Testis (tissue), 5 donors: ENCODE measurements at places on chromosomes 3 and 15.

DNA sequence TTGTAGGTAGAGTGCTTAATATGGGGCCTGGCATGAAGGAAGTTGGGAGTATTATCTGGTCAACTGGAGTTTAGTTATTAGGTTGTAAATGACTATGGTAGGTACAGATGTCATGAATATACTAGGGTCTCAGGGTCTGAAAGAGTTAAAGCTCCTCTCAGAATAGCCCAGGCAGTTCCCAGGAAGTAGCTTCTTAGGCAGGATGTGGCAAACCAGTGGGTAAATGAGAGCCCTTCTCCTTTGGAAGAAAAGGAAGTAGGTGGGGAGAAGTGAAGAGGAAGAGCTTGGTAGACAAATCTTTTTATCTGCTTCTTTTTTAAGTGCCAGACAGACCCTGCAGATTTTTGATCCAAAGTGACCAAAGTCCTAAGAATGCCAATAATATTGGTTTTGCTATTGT is 24.5 kb downstream of the MAP2K1 start:
- no peak for DNase-seq
- H3K27ac ChIP-seq = no peak overlapping the region
- no peaks in the 10 kb centered on the region for H3K36me3 ChIP-seq
- H3K27me3 ChIP-seq = no peaks in the 10 kb centered on the region
- peaks cover 8% of the 10 kb centered on the region for H3K4me1 ChIP-seq
- no peak overlapping the region for H3K4me3 ChIP-seq

DNA sequence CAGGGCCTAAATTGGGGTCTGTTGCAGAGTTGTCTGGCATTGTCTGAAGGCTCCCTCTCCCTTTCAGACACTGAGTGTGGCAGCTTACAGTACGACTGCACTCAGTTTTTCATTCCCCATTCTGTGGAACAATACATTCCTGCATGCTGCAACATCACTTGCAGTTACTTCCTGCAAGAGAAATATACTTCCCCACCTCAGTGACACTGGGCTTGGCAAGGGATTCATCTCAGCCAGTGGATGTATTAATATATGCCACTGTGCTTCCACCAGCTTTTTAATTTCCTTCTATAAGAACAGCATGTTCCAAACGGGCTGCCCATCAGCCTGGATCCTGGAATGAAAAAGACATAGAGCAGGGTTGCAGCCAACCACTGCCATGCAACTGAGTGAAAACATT is 23.1 kb downstream of the B3GALNT1 start:
- H3K36me3 ChIP-seq = no peaks in the 10 kb centered on the region
- no peak for DNase-seq
- no peaks in the 10 kb centered on the region for H3K27me3 ChIP-seq
- H3K4me3 ChIP-seq = no peak overlapping the region
- H3K27ac ChIP-seq = no peak overlapping the region
- no peaks in the 10 kb centered on the region for H3K4me1 ChIP-seq

GRCh38 chr3:37309921-37310665 is 135.7 kb upstream of the LRRFIP2 start:
- H3K4me1 ChIP-seq = no peaks in the 10 kb centered on the region
- H3K4me3 ChIP-seq = no peak overlapping the region
- no peak overlapping the region for H3K27ac ChIP-seq
- H3K27me3 ChIP-seq = no peaks in the 10 kb centered on the region

DNA sequence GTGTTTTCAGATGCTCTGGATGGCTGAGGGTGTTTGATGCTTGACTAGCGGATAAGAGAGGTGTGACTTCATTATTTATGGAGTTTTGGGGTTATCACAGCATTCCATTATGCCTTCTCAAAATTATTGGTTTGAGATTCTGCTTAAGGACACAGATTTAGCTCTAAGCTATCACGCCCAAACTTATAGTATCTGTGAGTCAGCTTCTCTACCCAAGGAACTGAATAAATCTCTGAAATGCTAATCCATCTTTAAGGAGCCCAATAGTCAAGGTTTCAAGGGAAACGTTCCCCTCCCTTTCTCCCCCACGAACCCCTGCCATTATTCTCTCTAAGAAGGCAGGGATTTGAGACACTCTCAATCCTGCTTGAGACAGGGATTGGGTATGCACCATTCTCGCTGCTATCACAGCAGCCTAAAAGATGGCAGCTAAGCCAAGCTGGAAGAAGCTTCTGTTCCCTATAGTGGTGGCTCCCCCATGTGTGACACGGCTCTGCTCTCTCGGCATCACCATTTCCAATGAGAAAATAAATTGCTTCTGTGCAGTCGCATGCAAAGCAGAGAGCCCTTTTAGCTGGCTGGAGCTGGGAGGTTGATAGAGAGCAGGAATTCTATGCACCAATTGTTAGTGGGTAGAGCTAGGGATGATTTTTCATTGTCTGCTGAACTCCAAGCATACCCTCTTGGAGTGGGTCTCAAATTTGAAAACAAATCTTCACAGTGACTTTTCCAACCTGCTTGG is 151.1 kb downstream of the IL20RB start:
- no peak overlapping the region for H3K4me3 ChIP-seq
- no peak overlapping the region for H3K27ac ChIP-seq
- no peaks in the 10 kb centered on the region for H3K27me3 ChIP-seq
- no peaks in the 10 kb centered on the region for H3K36me3 ChIP-seq
- no peak for DNase-seq
- no peaks in the 10 kb centered on the region for H3K4me1 ChIP-seq

DNA sequence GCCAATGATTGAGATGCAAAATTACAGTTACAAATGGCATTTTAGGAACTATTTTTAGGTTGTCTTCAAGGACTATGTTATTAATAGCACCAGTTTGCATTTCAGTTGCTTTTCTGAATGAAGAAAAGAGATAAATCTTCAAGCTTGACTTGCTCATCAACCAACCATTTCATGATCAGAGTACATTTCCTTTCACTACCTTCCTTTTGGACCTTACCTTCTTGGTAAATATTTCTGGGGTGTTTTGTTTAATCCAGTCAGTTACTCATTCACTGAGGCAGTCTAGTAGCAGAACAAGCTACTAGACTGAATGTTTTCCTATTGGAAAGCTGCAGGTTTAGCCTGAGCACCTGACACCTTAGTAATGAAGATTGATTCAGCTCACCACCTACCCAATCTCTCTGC is 8.2 kb downstream of the SLC27A2 start:
- H3K4me1 ChIP-seq = no peaks in the 10 kb centered on the region
- H3K4me3 ChIP-seq = no peak overlapping the region
- DNase-seq = no peak
- H3K36me3 ChIP-seq = no peaks in the 10 kb centered on the region
- no peak overlapping the region for H3K27ac ChIP-seq
- no peaks in the 10 kb centered on the region for H3K27me3 ChIP-seq

- no peaks in the 10 kb centered on the region for H3K4me1 ChIP-seq
- H3K4me3 ChIP-seq = no peak overlapping the region
- H3K27ac ChIP-seq = no peak overlapping the region
- no peak for DNase-seq
- H3K36me3 ChIP-seq = no peaks in the 10 kb centered on the region
- H3K27me3 ChIP-seq = no peaks in the 10 kb centered on the region
These were observed 115.9 kb upstream of the CCNL1 start for GRCh38 chr3:157275832-157276231.
